Esophagus squamous epithelium (tissue), 5 donors: ENCODE measurements at places on chromosomes 4 and X.

GRCh38 chr4:184402239-184402638 lies 72.1 kb downstream of the IRF2 start:
- DNase-seq: no peak

GRCh38 chrX:77962068-77962902 lies 7.2 kb downstream of the PGAM4 start:
- no peak for DNase-seq

- DNase-seq: no peak
Measured at GRCh38 chr4:156949373-156949814, 22.2 kb downstream of the PDGFC start.

GRCh38 chrX:122248681-122249080 lies 935.4 kb upstream of the GRIA3 start:
- DNase-seq: no peak

DNA sequence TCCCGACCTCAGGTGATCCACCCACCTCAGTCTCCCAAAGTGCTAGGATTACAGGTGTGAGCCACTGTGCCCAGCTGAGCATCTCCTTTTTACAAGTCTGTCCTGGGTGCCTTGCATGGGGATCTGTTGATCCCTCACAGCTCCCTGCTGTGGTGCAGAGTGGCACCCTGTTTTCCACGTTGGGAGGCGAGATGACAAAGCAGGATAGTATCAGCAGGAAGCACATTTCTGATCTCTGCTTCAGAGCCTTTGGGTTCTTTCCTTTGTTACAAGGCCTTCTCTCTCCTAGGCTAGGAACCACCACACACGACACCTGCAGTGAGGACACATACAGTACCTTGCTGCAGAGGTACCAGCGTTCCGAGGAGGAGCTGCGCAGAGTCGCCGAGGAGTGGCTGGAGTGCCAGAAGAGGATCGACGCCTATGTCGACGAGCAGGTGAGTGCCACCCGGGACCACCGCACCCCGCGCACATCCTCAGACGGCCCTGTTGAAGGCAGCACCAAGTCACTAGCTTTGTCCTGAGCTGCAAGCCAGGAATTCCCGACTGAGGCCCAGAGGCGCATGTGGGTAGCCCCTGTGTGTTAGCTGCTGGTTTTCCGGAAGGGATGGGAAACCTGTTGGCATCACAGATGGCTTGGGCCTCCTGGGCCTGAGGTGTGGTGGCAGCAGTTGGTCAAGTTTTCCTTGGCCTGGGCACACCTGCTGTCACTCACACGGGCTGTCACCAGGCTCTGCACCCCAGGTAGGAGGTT lies 109.6 kb downstream of the TNIP2 start:
- DNase-seq: no peak

DNA sequence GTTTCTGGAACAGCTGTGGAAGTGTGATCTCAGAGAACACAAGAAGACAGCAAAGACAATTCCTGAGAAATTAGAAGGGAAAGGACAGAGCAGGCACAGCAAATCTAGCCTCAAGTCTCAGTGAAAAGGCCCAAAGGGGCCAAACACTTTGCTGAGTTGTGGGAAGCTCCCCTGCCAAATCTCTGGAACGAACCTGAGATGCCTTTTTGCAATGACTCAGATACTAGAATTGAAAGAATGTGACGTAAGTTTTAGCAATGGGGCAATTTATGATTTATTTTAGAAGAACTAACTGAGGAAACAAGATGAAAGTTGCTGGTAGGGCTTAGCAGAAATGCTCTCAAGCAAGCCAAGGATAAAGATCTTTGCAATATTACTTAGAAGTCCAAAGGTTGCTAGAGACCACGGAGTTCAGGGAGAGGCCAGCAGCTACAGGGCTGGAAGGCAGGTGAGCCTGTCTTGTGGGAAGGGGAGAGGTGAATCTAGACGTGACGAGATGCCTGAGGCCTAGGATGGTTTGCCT lies 92.8 kb downstream of the AMELX start:
- no peak for DNase-seq

GRCh38 chrX:40329616-40330015 lies 231.9 kb upstream of the BCOR start:
- DNase-seq: no peak
